Motor neuron (in vitro differentiated cells): ENCODE measurements at places on chromosomes 3 and 15. TPM values are rescaled to one million over a fixed set of nuclear protein-coding genes. Genes with fewer than 3 reads are reported as not detected.

- ATAC-seq: no peak
These were observed 45.3 kb downstream of the TOP2B start for GRCh38 chr3:25619382-25619781.

The CAV3 gene
- 0.41 TPM in 1 of 2 replicates, not detected in the other for total RNA-seq

- ATAC-seq: peak; percentile 100
These were observed 11.0 kb downstream of the LYSMD2 start for GRCh38 chr15:51726302-51727073.

DNA sequence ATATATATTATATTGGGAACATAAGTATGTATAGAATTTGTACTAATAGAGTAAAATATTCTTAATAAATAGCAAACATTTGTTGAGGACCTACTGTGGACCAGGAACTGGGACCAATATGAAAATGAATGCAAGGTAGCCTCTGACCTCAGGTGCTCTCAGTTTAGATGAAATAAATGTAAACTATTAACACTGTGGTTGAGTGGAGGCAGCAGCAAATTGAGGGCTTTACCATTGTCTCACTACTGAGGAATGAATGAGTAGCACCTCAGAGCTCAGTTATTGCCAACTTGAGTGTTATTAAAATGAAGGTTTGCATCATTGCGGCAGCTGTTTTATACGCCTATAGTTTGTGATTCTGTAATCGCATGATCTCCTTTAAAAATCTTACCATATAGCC, 90.9 kb upstream of the CGNL1 start:
- no peak for ATAC-seq

The TRIM42 gene
- total RNA-seq: 0.13 and 0.18 TPM in 2 replicates

GRCh38 chr15:86615816-86616215, 536.1 kb downstream of the AGBL1 start:
- no peak for ATAC-seq

The SCN11A gene
- 0.46 and 0.55 TPM in 2 replicates for total RNA-seq

The MKRN2OS gene
- 1.3 and 2.0 TPM in 2 replicates for total RNA-seq

GRCh38 chr3:195212033-195212748, 58.8 kb downstream of the XXYLT1 start:
- no peak for ATAC-seq

DNA sequence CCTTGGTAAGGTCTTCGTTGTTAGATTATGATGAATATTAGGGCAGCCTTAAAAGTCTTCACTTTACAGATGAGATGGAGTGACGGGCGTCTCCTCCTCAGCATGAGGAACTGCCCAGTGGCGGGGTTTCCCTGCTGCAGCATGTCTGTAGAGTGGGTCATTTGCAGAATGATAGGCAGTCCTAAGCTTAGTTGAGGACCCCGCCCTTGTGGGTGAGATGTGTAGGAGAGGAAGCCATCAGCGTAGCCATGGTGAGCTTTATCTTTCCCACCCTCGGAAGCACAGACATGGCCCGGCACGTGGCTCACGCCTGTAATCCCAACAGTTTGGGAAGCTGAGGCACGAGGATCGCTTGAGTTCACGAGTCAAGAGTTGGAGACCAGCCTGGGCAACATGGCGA, 877 bp downstream of the NIT2 start:
- ATAC-seq: no peak

- no peak for ATAC-seq
These were observed 432.3 kb upstream of the TPRG1 start for GRCh38 chr3:188739511-188739910.

The ADGRG7 gene
- total RNA-seq: not detected in 2 replicates

The SLC51A gene
- total RNA-seq: 6.1 and 10.6 TPM in 2 replicates

- no peak for ATAC-seq
These were observed 5.6 kb upstream of the ASB14 start for GRCh38 chr3:57298041-57298440.

The CASR gene
- 0.22 and 1.0 TPM in 2 replicates for total RNA-seq
